Stimulated activated CD8-positive, alpha-beta memory T cell treated with anti-CD3 and anti-CD28 coated beads, Interleukin-7, amount 100 ng/mL, for 24 hours (primary cell): ENCODE measurements at places on chromosomes 11 and 22.

GRCh38 chr22:37242395-37242918 lies 1.6 kb downstream of the RAC2 start:
- peak; percentile 76 for DNase-seq

DNA sequence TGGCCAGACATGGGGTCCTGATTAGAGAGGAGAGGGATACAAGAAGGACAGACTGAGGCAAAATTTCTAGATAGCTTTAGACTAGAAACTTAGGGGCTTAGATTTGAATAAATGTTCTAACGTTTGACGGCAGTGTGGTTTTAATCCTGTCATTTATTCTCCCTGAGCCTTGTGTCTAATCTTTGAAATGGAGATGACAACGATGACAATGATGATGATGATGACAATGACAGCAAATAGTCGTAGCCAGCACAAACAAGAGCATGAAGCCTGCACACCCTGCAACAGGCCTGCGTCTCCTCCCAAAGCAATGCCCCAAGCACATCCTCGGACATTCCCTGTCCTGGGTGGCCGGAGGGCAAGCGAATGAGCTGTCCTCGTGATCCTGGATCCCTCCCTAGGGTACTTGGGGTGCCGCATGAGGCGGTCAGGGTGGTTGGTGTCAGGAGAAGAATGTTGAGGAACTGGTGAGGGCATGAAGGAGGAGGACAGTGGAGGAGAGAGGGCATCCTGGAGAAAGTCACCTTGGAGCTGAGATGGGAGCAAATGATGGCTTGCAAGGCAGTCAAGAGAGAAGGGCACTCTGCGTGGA lies 502.1 kb upstream of the B3GAT1 start:
- DNase-seq = no peak

- DNase-seq = no peak
Measured at GRCh38 chr11:15062599-15062998, 10.8 kb upstream of the CALCB start.

DNA sequence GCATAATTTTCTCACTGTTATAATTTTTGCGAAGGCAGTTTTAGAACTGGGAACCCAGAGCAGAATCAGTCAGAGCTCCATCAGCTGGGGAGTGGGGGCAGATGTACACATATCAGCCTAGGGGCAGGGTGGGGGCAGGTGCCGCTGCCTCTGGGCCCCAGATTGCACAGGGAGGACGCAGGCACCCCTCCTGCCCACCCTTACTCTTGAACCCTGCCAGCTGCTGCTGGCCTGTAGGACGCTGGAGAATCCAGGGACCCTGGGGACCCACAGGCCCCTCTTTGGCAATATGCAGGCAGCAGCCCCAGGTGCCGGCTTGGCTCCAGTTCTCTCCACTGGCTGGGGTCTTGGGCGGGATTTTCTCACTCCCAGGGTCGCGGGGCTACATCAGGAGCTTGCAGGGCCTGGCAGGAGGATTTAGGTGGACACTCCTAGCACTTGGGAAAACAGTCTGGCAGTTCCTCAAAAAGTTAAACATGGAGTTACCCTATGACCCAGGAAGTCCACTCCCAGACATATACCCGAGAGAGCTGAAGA lies 8.8 kb upstream of the CAPN5 start:
- no peak for DNase-seq

GRCh38 chr22:32204040-32204855 lies 625 bp downstream of the RFPL2 start:
- no peak for DNase-seq

- DNase-seq = no peak
Measured at GRCh38 chr11:33389635-33390034, 132.5 kb downstream of the HIPK3 start.

GRCh38 chr22:30869667-30870395 lies 98.7 kb downstream of the MORC2 start:
- DNase-seq = no peak

GRCh38 chr11:76690736-76691135 lies 20.2 kb upstream of the LRRC32 start:
- no peak for DNase-seq

- no peak for DNase-seq
Measured at GRCh38 chr22:28137036-28137435, 218.0 kb upstream of the PITPNB start.

GRCh38 chr11:111021131-111021530 lies 224.4 kb upstream of the POU2AF2 start:
- no peak for DNase-seq

GRCh38 chr22:47091921-47092700 lies 329.7 kb downstream of the TBC1D22A start:
- no peak for DNase-seq

DNA sequence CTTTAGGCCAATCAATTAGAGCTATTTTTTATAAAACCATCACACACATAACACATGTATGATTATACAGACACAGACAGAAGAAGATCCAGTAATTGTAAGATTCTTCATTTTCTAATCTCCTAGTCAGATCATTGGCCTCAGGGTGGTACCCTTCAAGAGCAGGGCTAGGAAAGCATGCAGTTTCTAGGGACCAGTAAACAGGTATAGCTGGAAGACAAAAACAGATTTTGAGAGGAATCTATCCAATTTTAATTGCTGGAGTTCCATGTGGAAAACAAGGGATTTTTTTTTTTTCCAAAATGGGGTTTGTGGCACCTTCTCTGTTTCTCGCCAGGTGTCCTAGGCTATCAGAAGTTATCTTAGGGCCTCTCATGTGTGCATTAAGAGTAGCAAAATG lies 29.6 kb downstream of the METTL15 start:
- DNase-seq = no peak
